ENCODE measurements at places on chromosomes 11 and 22. TPM values are rescaled to one million over a fixed set of nuclear protein-coding genes. Genes with fewer than 3 reads are reported as not detected.

Gene MUC6
- 0.49 TPM for total RNA-seq

DNA sequence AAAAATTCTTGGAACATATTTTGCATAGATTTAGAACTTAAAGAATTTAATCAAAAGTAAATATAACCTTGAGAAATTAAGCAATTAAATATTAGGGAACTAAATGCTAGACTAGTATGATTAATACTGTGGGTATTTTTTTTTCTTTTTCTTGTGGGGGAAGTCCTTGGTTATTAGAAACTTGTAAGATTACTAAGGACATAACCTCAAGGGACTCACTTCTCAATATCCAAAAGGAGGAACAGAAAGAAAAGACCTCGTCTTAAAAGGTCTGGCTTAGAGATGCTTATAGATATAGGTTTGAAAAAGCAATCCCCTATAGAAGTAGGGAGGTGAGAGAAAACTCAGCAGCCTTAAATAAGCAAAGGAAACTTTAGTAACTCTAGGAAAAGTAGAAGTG is 368.5 kb downstream of the INSC start:
- no peaks in the 10 kb centered on the region for H3K4me1 ChIP-seq
- no peak for DNase-seq
- no peak overlapping the region for H3K4me3 ChIP-seq
- no peak overlapping the region for H3K27ac ChIP-seq

DNA sequence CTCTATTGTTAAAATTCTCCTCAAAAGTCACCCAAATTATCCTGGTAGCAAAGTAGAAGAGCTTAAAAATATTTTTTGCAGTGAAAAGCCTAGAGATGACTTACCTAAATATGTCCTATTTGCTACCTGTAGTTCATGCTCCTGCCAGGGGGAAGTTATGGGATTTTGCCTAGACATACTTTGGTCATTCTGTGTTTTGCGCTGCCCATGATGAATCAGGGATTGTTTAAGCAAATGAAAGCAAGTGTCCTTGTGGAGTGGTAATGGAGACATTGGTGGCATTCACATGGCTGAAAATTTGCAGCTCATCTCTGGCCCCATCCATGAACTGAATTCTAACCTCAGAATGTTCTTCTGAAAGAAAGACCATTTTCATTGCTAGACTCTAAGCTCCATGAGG is 14.6 kb upstream of the SESN3 start:
- no peak for DNase-seq
- H3K36me3 ChIP-seq = no peaks in the 10 kb centered on the region
- H3K4me3 ChIP-seq = no peak overlapping the region
- H3K27ac ChIP-seq = no peak overlapping the region
- H3K4me1 ChIP-seq = no peaks in the 10 kb centered on the region

GRCh38 chr11:18633256-18634139 is 644 bp downstream of the SPTY2D1 start:
- H3K36me3 ChIP-seq = peaks cover 4% of the 10 kb centered on the region
- no peak for DNase-seq
- no peaks in the 10 kb centered on the region for H3K27me3 ChIP-seq
- H3K4me1 ChIP-seq = peaks cover 8% of the 10 kb centered on the region
- H3K4me3 ChIP-seq = peak overlapping the region; percentile 97

DNA sequence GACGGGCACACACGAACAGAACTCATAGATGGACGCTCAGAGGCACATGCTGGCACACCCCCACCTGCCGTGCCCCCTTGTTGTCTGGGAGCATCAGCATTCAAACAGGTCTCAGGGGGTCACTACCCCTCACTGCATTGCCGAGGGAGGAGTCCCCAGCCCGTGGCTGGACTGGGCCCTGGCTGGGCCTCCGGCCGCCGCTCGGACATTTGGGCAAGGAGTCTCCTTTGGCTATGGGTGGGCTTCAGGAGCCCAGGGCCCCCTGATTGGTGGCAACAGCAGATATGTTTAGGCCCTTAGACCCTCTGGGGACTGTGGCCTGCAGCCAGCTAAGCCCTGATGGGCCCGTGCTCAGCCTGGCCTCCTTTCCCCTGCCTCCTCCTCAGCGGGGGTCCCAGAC is 41.9 kb downstream of the FLRT1 start:
- H3K27ac ChIP-seq = no peak overlapping the region
- peaks cover 4% of the 10 kb centered on the region for H3K4me1 ChIP-seq
- H3K36me3 ChIP-seq = no peaks in the 10 kb centered on the region
- no peak for DNase-seq
- no peaks in the 10 kb centered on the region for H3K27me3 ChIP-seq

DNA sequence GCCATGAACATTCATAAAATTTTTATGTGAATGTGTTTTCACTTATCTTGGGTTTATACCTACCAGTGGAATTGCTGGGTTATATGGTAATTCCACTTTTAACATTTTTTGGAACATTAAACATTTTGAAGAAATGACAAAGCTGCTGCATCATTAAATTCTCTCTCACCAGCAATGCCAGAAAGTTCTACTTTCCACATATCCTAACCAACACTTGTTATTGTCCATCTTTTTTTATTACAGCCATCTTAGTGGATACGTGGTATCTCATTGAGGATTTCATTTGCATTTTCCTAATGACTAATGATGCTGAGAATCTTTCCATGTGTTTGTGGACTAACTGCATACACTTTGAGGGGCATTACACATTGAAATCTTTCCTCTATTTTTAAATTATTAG is 122.6 kb downstream of the SIK3 start:
- H3K36me3 ChIP-seq = no peaks in the 10 kb centered on the region
- H3K4me3 ChIP-seq = no peak overlapping the region
- DNase-seq = no peak
- no peaks in the 10 kb centered on the region for H3K27me3 ChIP-seq
- peaks cover 10% of the 10 kb centered on the region for H3K4me1 ChIP-seq

Gene OR51I1
- not detected for total RNA-seq

DNA sequence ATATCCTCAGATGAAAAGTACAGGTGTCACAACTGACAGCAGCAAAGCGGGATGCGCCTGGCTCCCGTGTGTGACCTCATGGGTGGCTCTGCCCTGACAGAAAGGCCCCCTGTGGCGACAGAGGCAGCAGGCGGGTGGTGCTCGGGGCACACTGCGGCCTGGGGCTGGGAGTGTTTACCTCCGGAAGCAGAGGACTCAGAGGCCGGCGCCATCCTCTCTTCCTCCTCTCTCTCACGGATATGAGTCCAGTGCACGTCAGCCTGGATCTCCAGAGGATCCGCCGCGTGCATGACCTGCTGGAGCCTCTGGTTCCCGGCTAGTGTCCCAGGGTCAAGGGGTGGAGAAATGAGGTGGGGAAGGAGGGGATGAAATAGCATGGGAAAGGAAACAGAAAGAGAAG is 53.2 kb upstream of the BID start:
- H3K4me3 ChIP-seq = no peak overlapping the region
- no peak overlapping the region for H3K27ac ChIP-seq
- no peak for DNase-seq

Gene GAL3ST1
- total RNA-seq = 1.1 TPM

DNA sequence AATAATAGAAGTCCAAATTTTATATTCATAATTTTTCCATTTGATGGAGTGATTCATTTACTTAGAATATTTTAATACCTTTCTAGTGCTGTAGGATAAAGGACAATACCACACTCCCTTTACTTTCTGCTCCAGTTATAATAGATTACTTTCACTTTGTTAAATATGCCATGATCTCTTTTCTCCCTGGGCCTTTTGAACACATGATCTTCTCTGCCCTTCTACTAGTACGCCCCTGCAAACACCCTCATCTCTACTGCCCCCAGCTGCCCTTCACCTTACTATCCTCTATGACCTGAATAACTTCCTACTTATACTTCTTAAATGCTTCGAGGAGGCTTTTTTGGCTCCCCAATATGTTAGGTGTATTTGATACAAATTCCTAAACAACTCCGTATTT is 177.3 kb downstream of the GUCY1A2 start:
- no peak overlapping the region for H3K4me3 ChIP-seq
- H3K4me1 ChIP-seq = no peaks in the 10 kb centered on the region
- H3K27ac ChIP-seq = no peak overlapping the region
- no peaks in the 10 kb centered on the region for H3K36me3 ChIP-seq

DNA sequence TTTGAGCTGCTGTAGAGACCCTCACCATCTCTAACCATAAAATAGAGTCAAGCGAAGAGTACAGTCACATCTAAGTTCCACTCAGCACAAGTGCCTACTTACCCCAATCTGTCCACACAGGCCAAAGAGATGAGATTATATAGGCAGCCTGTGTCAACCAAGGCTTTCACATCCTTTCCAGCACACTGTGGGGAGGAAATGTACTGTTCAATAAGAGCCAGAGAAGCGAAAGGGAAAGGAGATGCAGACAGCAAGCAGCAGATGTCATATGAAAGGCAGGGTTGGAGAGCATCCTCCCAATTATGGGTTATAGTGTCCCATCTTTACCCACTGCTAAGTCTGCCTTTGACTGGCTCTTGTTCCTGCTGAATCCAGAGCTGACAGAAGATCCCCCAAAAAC is 16.4 kb downstream of the NRIP3 start:
- no peak overlapping the region for H3K27ac ChIP-seq
- no peaks in the 10 kb centered on the region for H3K36me3 ChIP-seq
- H3K4me3 ChIP-seq = no peak overlapping the region
- no peaks in the 10 kb centered on the region for H3K27me3 ChIP-seq

DNA sequence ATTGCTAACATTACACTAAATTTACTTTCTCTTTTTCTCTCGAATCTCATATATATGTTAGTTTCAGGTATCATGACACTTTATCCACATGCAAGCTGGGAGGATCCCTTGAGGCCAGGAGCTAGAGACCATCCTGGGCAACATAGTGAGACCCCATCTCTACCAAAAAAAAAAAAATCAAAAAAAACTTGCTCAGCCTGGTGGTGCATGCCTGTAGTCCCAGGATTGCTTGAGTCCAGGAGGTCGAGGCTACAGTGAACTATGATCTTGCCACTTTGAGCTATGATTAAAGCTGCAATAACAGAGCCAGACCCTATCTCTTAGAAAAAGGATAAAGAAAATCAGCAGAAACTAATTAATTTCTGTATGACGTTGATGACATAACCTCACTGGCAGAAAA is 3.7 kb upstream of the UPK3A start:
- no peaks in the 10 kb centered on the region for H3K4me1 ChIP-seq
- no peaks in the 10 kb centered on the region for H3K27me3 ChIP-seq
- H3K4me3 ChIP-seq = no peak overlapping the region
- no peak overlapping the region for H3K27ac ChIP-seq
- DNase-seq = no peak

Gene YAP1
- total RNA-seq = 158 TPM

DNA sequence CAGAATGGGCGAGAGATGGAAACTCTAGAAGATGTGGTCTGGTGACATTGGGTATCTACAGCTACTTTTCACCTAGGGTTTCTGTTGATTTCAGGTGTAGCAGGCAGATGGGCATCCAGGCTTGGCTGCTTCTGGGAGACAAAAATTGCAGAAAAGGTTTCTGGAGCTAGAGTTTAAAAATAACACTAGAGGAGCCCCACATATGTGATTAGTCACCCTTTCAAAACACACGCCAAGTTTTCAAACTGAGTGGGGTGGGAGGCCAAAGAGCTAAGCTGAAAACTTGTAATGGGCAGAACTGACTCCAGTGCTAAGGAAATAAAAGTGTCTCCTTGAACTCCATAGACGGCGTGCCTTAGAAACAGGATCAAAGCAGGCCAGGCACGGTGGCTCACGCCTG is 80.8 kb downstream of the GRK3 start:
- H3K4me1 ChIP-seq = no peaks in the 10 kb centered on the region
- no peak overlapping the region for H3K27ac ChIP-seq
- no peak overlapping the region for H3K4me3 ChIP-seq
- DNase-seq = no peak

Gene H19
- total RNA-seq = 1,268 TPM

DNA sequence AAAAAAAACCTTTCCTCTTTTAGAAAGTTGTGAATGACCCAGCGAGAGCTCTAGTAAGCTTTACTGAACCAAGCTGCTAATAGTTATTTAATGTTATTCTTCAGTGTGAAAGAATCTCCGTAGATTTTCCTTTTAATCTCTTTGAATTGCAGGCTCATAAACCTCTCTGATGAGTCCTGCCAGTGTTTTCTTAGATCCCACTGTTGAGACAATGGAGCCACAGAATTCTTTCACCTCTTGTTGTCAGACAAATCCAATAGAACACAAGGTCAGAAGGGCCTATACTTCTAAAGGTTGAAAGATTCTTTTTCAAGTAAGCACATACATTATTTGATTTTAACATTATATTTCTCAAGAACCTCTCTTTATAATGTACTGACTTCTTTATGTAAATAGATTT is 52.2 kb downstream of the DNAJC24 start:
- H3K36me3 ChIP-seq = no peaks in the 10 kb centered on the region
- H3K4me3 ChIP-seq = no peak overlapping the region
- H3K4me1 ChIP-seq = no peaks in the 10 kb centered on the region
- no peaks in the 10 kb centered on the region for H3K27me3 ChIP-seq
- no peak overlapping the region for H3K27ac ChIP-seq

DNA sequence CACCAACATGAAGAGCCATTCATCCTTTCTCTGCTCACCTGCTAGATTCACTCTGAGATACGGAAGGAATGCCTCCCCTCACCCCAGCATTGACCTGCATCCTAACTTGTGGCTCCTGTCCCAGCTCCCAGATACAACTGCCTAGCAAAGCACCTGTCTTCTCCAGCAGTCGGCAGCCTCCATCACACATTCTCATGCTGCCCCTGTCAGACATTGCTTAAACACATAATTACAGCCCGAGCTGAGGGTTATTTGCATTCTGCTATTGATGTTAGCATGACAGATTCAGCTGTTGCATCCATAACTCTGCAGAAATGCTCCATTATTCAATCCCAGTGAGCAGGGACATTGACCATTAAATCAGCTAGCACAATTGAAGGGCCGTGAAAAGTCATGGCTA is 184.4 kb upstream of the NARS2 start:
- no peaks in the 10 kb centered on the region for H3K36me3 ChIP-seq
- no peaks in the 10 kb centered on the region for H3K4me1 ChIP-seq
- no peak for DNase-seq
- H3K27ac ChIP-seq = no peak overlapping the region

DNA sequence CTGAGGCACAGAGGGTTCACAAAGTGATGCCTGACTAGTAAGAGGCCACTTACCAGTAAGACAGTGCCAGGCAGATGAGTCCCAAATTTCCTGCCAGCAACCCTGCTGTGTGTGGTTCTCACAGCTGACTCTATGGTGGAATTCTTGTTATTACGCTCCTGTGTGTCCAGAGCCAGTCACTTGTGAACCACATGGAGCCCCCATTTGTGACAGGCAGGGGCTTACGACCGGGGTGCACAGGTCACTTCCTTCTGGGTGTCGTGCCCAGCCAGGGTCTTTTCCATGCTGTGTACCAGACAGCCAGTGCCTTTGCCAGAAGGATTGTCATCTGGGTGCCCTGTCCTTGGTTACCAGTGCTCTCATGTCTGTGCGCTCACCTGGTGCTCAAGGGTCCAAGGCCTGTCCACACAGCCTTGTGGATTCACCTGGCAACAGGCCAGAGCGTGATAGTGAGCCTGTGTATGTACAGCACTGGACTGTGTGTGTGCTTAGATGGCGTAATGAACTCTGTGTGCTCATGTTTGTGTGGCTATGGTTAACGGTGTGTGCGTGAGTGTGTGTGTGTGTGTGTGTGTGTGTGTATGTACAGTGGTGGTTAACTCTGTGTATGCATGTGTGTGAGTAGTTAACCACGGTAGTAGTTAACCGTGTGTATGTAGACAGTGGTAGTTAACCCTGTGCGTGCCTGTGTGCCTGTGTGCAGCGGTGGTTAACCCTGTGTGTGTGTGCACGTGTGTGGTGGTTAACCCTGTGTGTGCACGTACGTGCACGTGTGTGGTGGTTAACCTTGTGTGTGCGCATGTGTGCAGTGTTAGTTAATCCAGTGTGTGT is 18.6 kb downstream of the GRAMD4 start:
- no peaks in the 10 kb centered on the region for H3K36me3 ChIP-seq
- no peak for DNase-seq

Gene DBX1
- total RNA-seq = not detected
